ENCODE measurements at places on chromosomes 5 and 9.
A peak's percentile ranks its signal among the peaks of the same experiment; 100 is the strongest.

GRCh38 chr9:134399435-134400056, 73.3 kb downstream of the RXRA start:
- DNase-seq = no peak

DNA sequence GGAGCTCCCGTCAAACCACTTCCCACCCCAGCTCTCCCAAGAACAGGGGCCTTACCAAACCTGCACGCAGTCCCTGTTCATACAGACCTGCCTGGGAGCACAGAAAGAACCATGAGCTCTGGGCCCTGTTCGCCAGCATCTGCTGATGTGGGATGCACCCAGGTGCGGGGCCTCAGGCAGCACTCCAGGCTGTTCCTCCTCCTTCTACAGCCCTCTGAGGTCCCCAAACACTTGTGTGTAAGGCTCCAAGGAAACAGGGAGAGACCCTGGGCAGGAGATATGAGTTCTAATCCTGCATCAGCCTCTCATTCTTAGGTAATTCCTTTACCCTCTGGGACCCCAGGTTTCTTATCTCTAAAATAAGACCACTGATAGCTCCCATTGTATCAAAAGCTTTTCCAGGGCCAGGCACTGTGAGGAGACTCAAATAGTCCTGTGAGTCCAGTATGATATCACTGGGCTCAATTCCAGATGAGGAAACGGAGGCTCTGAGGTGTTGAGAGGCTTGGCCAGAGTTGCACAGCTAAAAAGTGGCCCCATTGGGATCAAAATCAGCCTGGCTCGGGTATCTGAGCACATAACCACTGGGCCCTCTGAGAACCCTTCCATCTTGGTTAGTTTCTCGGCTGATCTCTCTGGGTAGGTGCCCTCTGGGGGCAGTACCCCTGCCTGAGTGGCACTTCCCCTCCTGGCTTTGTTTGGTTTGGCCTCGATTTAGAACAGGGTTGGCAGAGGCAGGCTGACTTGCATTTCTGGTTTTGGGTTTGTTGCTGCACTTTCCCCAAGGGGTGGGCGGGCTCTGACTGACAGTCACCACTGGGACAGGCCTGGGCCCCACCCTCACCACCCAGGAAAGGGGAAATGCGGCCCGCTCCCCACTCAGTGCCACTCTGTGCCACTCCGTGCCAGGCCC, 116.8 kb downstream of the RGS3 start:
- DNase-seq = peak; percentile 68

DNA sequence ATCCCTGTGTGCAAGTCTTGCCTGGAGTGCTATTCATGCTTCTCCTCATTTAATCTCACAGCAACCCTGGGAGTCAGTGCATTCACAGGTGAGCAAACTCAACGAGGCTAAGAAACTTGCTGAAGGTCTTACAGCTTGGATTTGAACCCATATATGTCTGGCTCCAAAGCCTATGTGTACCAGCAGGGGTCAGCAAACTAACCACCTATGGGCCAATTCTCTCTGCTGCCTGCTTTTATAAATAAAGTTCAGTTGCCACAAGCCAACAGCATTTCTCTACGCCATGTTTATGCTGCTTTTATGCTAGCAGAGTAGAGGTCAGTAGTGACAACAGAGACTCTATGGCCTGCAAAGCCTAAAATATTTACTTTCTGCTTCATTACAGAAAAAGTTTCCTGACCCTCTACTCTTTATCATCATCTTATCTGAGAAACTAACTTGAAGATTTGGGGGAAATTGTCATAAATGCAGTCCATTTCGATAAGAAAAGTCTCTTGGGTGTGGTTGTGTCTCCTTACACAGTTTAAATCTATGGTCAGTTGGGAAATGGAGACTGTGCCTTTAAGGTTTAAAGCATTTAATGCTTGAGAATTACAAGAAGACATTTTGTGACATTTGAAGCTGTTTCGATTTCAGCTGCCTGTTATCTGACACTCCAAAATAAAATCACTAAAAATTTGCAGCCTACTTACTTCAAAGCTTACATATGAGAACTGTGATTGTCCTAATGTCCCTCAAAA, 137.7 kb downstream of the PRELID2 start:
- no peak for DNase-seq

- no peak for DNase-seq
Observed at GRCh38 chr5:122056913-122057312, 21.1 kb downstream of the LOX start.

DNA sequence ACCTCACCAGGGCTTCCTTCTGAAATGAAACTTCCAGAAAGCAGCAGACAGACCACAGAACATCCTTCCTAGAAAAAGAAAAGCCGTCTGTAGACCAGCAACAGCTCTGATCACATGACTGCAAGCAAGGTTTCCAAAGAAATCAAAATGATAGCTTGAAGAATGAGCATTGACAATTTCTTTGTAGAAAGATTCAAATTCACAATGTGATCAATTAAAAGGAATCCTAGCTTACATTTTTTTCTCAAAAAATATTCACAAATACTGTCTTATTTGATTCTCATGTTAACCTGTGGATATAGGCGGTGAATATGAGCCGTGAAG, 144.9 kb downstream of the MTX3 start:
- DNase-seq = no peak

GRCh38 chr5:14228219-14228618, 85.1 kb downstream of the TRIO start:
- DNase-seq = no peak

DNA sequence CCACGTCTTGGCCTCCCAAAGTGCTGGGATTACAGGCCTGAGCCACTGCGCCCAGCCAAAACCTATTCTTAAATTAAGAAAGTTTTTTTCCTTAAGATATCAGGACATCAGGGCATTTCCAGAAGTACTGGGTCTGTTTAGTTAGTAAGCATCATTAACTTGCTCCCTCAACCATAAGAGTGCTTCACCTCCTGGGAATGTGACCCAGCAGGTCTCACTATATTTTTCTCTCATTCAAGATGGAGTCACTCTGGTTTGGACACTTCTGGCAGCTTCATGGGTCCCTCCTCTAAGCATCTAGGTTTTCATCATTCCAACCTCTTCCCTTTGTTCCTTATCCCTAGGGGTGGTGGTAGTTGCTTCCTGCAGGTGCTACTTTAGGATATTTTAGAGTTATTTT, 10.3 kb upstream of the BRD3OS start:
- no peak for DNase-seq

DNA sequence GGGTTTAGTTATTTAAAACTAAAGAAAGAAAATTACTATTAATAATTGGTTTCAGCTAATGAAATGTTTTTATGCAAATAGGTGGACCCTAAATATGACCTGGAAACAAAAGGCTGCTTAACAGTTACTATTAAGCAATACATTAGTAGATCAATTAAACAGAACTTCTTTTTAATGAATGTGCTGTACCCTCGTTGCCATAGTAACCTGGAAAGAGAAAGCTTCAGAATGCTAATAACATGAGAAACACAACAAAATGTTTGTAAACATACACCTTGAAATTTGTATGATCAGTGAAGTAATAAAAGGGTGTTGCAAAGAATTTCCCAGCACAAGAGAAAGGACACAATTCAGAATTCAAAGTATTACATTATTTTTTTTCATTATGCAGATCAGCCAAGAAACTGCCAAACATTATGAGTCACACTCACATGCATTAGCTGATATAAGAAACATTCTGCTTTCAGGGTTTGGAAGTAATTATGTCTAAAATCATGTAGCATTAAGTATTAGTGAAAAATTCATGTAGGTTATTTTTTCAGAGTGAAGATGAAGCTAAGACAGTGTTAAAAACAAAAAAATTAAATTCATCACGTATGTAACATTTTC, 348.3 kb downstream of the ISL1 start:
- no peak for DNase-seq

GRCh38 chr9:87528969-87529368, 31.3 kb downstream of the DAPK1 start:
- DNase-seq = no peak

DNA sequence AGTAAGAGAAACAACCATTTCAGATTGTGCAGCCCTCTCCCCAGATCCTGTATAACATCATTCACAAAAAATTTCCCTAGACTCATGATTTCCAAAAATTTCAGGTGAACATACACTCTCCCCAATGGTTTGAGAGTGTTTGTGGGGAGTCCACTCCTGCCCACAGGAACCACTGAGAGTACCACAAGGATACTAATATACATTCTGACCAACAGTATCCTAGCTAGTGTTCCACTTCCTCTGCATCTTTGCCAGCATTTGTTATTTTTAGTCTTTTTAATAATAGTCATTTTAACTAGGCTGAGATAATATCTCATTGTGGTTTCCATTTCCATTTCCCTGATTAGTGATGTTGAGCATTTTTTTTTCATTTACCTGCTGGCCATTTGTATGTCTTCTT, 155.4 kb downstream of the DTWD2 start:
- DNase-seq = no peak

- no peak for DNase-seq
Observed at GRCh38 chr5:176413255-176413565, 3.1 kb downstream of the CLTB start.
